SJCRH30 (cell line): ENCODE measurements at places on chromosomes 7 and 10. TPM values are rescaled to one million over a fixed set of nuclear protein-coding genes. Genes with fewer than 3 reads are reported as not detected.
A peak's percentile ranks its signal among the peaks of the same experiment; 100 is the strongest.

GRCh38 chr7:55478700-55479099 is 93.6 kb downstream of the VOPP1 start:
- no peak for DNase-seq

VGF gene
- total RNA-seq: 0.10 and 0.18 TPM in 2 replicates

GARIN1A gene
- total RNA-seq: 0.16 and 0.20 TPM in 2 replicates

- no peak for DNase-seq
These were observed 275.9 kb upstream of the PLPP4 start for GRCh38 chr10:120181154-120181553.

GPRIN2 gene
- not detected in 2 replicates for total RNA-seq

- peak; percentile 90 for DNase-seq
These were observed 270.7 kb downstream of the ZNF33B start for GRCh38 chr10:42367532-42368230.

RBP3 gene
- total RNA-seq: not detected in 2 replicates
